ENCODE measurements at places on chromosomes 3 and 15.

DNA sequence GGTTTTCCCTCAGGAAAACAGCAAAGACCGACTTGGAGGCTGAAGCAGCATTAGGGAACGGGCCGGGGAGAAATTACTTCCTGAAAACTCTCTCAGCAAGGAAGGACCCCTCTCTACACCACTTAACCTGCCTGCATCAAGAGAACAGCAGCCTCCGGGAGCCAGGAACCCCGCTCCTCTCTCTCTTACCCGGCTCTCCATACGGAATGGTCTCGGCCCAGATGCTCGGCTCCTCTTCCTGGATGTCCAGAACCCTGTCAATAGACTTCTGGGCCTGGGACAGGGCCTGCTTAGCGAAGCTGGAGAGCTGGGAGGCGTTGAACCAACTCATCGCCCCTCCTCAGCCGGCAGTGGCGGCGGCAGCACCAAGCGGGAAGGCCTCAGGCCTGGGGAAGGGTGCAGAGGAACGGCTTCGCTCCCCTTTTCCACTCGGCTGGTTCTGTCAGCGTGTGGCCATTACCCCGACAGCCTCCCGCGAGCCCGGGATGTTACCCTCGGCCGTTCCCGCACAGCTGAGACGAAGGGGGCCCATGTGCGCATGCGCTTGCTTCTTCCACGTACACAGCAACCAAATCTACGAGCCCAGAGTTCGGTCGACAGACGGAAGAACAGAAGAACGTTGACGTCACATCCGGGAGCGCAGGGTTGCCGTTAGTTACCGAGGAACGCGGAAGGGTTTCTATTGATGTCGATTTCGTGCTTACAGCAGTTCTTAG lies at the start of gene TMF1:
Gene TMF1 (minus strand): TSS at position 578 of the 716 bp plus-strand sequence. CDS start 247 bp downstream, at position 331.
- peak; percentile 99 for DNase-seq

GRCh38 chr15:92819278-92820235 lies 80.6 kb upstream of the CHD2 start:
- DNase-seq, result no peak

DNA sequence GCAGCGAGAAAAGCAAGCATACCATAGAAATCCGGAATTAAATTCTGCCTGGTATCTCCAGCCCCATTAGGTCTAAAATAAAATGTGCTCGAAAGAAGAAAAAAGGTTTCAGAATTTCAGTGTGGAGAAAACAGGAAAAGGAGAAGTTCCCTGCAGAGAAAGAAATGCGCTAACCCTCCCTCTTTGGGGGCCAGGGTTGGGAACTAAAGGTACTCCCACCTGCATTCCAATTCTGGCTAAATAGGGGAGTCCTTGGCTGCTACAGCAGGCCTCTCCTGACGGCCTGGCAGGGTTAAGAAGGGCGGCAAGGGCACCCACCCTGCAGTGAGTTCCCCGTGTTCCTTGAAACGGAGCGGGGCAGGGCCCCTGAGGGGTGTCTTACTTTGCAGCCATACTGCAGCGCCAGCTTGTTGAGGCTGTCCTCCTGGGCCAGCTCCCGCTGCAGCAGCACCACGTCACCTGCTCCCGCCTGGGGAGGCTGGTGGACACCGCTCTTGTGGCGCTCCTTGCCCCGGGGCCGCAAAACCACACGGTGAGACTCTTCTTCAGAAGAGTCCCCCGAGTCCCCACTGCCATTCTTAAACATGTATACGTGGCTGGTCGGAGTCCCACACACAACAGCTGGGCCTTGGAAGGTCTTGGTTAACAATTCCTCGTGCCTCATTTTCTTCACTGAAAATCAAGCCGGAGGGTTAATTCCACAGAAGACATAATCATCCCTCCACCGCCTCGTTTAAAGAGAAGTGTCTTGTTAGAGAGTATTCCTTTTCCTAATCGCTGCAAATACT lies 1.7 kb downstream of the LYSMD4 start:
- DNase-seq, result no peak

GRCh38 chr3:128537091-128537703 lies 44.2 kb upstream of the GATA2 start:
- no peak for DNase-seq

- no peak for DNase-seq
Observed at GRCh38 chr15:73927003-73927475, 777 bp downstream of the LOXL1 start.

- no peak for DNase-seq
Observed at GRCh38 chr3:38383156-38383875, 36.7 kb downstream of the XYLB start.

GRCh38 chr3:43400781-43401730 lies 114.7 kb downstream of the SNRK start:
- DNase-seq, result no peak

DNA sequence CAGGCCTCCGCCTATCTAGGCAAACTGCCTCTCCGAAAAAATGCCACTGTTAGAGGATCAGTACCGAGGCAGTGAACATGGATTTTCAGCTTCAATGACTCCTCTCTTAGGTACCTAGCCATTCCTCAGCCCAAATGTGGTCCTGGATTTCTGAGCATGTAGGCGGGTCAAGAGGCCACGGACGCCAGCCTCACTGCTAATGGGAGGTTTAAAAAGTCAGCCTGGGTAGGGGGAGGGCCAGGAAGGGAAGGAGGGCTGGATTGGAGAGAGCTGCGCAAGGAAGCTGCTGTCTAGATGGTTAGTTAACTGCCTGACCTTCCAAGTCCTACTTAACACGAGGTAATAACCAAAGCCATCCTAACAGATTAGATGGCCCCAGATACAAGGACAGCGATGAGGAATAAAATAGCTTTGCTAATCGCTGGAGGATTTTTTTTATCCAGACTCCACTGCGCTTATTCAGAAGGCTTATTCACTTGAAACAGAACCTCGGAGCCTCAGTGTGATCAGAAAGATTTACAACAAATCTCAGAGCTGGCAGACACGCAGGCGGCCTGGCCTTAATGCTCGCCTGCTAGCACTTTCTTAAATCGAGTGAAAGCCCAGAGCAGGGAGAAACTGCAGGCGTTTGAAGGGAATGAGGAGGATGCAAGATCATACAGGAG lies 34.3 kb downstream of the TLE3 start:
- DNase-seq, result no peak

DNA sequence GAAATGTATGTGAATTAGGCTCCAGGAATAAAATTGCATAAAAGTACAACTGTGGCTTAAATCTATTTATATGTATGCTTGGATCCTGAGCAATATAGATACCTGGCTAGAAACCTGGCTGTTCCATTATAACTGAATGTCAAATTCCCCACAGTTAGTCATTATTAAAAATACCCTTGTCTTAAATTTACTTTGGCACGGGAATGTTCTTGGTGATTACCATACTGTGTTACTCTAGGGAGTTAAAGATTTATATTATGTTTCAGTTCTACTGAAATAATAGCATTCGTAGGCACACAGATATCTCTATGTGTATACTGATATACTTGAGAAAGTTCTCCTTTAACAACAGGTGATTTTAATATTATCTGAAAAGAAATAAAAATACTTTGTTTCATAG lies 394.1 kb downstream of the PTPRG start:
- peak; percentile 10 for DNase-seq

- peak; percentile 19 for DNase-seq
Observed at GRCh38 chr3:30098653-30099455, 507.5 kb upstream of the TGFBR2 start.

DNA sequence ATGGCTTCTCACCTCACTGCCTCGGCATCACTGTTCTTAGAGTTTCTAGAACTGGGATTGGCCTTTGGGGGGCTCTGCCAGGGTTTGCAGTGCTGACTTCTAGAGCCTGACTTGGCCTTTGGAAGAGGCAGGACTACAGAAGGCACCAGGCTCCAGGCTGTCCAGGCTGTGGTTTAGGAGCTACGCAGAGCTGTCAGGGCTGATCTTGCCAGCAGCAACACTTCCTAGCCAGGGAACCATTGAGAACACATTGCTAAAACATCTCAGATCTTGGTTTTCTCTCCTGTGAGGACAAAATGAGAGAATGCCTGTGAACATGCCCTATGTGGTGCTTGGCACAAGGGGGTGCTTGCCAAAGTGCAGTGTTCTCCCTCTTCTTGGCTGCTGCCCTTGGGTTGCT lies 34.6 kb upstream of the APEH start:
- DNase-seq, result no peak

- peak; percentile 78 for DNase-seq
Observed at GRCh38 chr15:95875121-95875643, 455.3 kb upstream of the NR2F2 start.

- peak; percentile 71 for DNase-seq
Observed at GRCh38 chr15:22949074-22949547, 31.1 kb downstream of the CYFIP1 start.

GRCh38 chr3:23304424-23304823 lies 101.3 kb downstream of the UBE2E2 start:
- peak; percentile 85 for DNase-seq

GRCh38 chr3:42505128-42505848 lies 2.8 kb downstream of the VIPR1 start:
- DNase-seq, result no peak

DNA sequence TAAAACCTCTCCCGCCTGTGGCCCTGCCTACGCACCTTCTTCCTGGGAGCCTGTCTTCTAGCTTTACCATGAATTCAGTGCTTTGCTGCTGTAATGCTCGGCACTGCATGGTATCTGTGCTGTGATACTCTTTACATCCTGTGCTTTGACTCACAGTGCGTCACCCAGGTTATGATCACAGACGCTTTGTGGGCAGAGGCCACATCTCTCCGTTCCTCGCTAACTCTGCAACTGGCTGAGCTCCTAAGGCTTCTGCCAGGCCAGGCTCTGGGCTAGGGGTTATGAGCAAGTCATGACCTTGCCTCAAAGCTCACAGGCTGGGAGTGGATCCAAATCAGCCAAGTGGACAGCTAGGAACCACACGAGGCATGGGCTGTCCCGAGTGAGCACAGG lies 23.2 kb downstream of the SPTBN5 start:
- DNase-seq, result no peak

GRCh38 chr15:49758856-49759255 lies 138.0 kb downstream of the DTWD1 start:
- no peak for DNase-seq

DNA sequence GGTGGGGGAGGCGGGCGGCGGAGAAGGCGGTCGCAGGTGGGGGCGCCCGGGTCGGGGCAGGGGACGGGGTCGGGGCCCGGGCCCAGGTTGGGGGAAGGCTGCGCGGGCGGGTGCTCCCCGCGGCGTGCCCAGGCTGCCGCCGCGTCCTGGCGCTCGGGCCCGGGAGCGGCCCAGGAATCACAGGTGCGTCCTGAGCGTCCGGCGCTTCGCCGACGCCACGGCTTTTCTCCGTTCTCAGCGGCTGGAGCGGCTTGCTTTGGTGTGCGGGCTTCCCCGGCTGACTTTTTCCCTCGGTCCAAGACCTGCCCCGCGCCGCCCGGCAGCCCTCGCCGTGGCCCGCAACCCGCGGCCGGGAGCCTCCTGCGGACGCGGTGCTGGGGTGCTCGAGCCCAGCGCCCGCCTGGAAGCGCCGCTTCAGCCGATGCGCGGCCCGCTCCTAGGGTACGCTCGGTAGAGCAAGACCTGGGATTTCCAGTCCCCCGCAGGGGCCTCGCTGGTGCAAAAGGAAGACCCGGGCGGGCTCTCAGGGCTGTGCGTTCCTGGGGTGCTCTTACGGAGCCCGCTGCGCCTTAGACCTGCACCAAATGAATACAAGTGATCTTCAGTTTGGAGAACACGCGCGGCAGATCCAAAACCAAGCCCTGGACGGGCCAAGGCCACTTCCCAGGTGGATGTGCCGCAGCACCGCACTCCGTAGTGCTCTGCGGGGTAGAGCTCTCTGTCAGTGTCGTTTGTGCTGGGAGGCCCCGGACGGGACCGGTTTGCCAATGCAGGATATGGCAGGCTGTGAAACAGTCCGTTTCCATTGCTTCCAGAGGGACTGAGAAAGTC lies 639 bp downstream of the NIPA1 start:
- no peak for DNase-seq

DNA sequence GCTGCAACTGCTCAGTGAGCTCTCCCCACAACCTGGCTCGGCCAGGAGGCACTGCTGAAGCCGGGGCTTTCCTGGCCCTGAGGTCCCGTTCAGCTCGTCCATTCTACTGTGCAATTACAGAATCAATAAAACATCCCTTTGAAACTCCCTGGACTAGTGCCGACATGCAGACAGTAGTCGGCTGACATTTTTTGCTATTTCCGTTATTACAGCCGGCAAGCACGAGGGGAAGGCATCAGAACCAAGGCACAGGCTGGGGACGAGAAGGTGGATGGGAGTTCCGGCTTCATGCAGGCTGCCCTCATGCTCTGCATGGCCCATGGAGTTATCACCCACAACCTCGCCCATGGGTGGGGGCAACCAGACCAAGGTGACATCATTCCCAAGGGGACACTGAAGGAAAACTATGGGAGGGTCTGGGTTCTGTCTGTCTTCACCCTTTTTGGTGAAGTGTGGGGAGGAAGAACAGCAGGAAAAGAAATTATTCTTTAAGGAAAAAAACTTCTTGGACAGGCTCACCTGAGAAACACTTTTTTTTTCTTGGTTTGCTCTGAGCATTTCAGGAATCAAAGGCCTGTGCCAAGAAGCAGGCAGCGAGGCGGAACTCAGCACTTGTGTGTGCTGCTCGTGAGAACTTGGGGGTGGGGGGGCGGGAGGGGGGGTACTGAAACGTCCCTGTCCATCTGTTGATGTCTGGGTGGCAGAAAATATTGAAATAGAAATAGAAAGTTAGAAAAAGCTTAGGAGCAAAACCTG lies 154.5 kb downstream of the FOXP1 start:
- no peak for DNase-seq

GRCh38 chr15:81056304-81056703 lies 55.6 kb downstream of the TLNRD1 start:
- DNase-seq, result no peak

DNA sequence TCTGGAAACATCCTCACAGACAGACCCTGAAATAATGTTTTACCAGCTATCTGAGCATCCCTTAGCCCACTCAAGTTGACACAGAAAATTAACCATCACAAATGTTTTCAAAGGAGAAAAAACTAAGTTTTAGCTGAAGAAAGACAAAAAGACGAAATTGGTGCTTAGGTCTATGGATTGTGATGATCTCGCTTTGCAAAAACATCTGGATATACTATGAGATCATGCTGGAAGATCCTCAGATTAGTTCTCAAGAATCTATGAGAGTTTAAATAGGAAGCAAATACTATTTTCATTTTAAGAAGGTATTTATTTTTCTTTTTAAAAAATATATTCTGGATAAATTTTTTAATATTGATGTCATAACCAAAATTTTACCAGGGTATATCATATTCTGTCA lies 42.6 kb upstream of the MBNL1 start:
- no peak for DNase-seq

GRCh38 chr3:31433679-31433992 lies 99.1 kb upstream of the STT3B start:
- DNase-seq, result no peak

DNA sequence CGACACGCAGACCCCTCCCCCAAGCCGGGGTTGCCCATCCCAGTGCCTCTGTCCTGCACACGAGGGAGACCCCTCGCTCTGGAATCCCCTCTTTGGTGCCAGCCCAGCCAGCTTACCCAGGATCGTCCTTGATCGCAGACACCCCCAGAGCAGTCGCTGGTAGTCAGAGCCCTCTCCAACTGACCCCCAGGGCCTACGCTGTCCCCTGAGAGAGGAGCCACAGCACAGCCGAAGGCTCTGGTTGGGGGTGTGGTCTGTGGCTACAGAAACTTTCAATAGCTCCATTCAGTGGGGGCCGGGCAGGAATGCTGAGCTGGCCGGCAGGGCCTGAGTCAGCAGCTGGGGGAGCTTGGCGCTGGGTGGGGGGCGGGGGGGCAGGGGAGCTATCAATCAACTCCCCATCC lies at the start of gene LCTL:
Gene LCTL (minus strand): TSS at position 258 of the 404 bp plus-strand sequence. CDS start 633 bp downstream, outside the sequence.
- DNase-seq, result peak; percentile 89

- DNase-seq, result peak; percentile 92
Observed at GRCh38 chr15:39918688-39919385, 1.2 kb downstream of the GPR176 start.

Measured in fibroblast of skin of scalp (primary cell).